Right atrium auricular region (tissue), 2 donors: ENCODE measurements at places on chromosomes 2 and 18.

DNA sequence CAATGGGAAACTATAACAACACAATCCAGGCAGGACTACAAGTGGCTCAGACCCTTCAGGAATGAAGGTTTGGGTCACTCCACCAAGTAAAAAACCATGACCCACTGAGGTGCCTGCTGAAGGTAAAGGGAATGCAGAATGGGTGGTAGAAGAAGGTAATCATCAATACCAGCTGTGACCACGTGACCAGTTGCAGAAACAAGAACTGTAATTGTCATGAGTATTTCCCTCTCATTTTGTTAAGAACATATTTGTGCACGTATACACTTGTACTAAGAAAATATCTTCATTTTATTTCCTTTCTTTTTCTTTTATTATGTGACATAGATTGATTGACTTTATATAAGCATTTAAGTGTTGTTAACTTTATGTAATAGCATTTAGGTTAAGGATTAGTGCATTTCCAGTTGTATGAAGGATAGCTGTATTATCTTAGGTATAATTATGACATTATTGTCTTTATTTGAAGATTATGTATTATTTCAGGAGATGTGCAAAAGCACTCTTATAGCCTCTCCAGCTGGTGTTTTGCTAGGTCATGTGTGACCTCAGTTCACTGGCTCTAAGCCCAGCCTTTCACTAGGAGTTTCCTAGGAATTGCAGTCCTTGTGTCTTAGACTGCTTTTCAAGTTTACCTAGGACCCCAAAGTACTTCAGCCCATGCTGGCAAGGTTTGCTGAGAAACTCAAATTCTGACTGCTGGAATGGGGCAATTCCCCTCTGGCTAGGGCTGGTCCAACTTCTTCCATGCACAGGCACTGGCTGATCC, 125.7 kb upstream of the DPP10 start:
- DNase-seq: no peak

DNA sequence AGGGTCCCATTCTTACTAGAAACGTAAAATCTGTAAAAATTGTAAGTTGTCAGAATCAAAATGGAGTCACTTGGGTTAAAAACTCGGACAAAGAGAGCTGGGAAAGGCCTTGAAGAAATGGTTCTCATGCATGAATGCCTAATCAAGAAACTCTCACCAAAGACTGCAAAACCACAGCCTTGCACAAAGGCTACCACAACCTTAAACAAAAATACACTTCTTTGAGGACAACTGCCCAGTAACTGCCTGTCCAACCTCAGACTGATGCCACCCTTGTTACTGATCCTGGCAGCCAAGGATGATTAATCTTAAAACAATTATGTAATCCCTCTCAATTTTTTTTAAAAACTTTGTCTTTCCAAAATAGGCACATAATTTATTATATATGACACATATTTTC, 299.3 kb downstream of the CCDC85A start:
- DNase-seq: no peak

GRCh38 chr2:27863146-27863545, 27.0 kb downstream of the RBKS start:
- no peak for DNase-seq

DNA sequence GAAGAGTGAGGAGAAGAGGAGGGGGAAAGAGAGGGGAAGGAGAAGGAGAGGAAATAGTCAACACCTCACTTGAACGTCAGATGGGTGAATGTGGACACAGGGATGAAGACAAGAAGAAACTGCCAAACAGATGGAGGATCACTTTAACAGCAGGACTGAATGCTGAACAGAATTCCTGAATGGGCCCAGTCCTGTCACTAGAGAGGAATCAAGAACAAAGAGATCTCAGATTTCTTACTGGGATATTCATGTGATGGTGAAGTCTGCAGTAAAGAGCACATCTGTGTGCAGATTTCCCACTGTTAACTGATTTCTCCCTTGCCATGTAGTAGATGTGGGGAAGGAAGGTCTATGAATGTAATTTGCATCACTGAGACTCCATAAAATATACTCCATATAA, 135.4 kb downstream of the L3MBTL4 start:
- DNase-seq: no peak

DNA sequence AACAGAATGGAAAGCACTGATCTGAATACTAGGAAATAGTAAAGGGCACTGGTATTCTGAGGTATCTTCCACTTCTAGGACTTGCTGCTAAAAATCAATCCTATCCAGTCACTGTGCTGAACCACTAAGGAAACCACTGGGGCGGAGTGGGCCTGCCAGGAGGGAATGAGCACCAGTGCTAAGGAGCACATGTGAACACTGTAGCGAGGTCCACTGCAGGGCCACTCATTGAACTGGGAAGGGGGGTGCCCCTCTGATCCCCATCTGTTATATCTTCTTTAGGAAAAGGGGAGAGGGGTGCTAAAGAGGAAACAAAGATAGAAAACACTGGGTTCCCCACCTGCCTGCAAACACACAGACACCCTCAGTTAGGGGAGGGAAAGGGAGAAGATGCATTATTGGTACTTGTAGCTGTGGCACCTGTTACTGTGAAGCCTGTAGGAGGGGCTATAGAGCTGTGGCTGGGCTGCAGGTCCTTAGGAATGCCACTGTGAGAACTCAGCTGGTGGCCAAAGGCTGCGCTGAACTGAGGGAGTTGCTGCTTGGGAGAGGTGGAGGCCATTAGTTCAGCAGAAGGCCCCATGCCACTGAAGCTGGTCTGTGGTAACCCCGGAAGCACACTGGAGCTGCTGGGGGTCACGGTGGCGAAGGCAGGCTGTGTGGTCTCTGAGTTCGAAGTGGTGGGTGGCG, 81.8 kb downstream of the INO80D start:
- DNase-seq: no peak

DNA sequence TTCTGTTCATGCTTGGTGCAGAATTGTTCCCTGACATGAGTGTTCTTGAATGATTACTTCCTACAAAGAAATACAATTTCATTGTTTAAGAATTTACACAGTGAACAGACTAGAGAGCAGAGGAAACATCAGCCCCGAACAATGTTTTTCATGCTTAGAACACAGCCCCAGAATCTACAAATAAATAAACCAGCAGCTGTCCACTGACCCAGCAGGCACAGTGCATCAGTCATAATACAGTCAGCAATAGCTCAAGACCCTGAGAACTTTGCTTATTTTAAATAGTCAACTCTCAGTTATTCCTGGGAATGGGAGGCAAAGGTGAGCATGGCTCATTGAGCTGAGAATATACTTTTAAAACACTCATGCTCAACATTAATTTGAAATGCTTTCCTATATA, 38.4 kb downstream of the XIRP2 start:
- DNase-seq: no peak

DNA sequence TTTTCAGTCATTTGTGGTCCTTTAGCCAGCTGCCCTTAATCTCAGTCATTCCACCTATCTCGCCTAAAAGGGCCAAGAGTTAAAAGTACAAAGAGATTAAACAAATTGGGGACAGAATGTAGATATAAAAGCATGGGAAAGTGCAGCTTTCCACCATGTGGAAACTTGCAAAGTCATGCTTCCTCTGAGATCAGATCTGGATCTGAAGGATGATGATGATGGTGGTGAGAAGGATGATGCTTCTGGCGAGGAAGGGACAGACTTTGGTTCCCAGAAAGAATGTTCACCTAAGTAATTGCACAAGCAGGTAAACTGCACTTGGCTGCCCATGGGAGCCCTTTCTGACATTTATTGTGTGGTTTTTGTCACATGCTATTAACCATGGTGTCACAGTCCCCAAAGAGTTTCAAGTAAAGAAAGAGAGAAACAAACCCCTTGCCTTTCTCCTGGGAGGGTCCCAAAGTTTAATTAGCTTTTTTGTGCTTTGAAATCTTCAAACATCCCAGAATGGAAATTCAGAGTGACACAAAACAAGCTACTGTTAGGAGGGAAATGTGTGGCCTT, 34.7 kb downstream of the KLF7 start:
- DNase-seq: no peak

GRCh38 chr2:107772353-107772752, 54.3 kb upstream of the RGPD4 start:
- no peak for DNase-seq

GRCh38 chr2:120445449-120446143, 99.7 kb downstream of the INHBB start:
- DNase-seq: no peak
